Stomach (tissue), 19 donors: ENCODE measurements at places on chromosomes 1 and 21. TPM values are rescaled to one million over a fixed set of nuclear protein-coding genes. Genes with fewer than 3 reads are reported as not detected.

VSIG8 gene
- polyA plus RNA-seq: 0.30 TPM

TNFAIP8L2 gene
- polyA plus RNA-seq: 3.2 TPM

SLC9A1 gene
- 27.6 TPM for polyA plus RNA-seq

TENT5C gene
- 6.0 TPM for polyA plus RNA-seq

SUSD4 gene
- 35.6 TPM for polyA plus RNA-seq

FCGR2B gene
- 2.0 TPM for polyA plus RNA-seq

CRNN gene
- not detected for polyA plus RNA-seq

ETNK2 gene
- polyA plus RNA-seq: 8.1 TPM

PDC gene
- polyA plus RNA-seq: not detected

GREM2 gene
- polyA plus RNA-seq: 2.0 TPM

SERINC2 gene
- 55.6 TPM for polyA plus RNA-seq

PDZK1IP1 gene
- polyA plus RNA-seq: 163 TPM

TRIM46 gene
- 0.61 TPM for polyA plus RNA-seq

CD101 gene
- 1.4 TPM for polyA plus RNA-seq

LRRN2 gene
- polyA plus RNA-seq: not detected

PADI1 gene
- polyA plus RNA-seq: not detected

C1orf226 gene
- 3.7 TPM for polyA plus RNA-seq

PROK1 gene
- polyA plus RNA-seq: not detected

CSF3R gene
- polyA plus RNA-seq: 5.8 TPM

EFNA3 gene
- polyA plus RNA-seq: 1.5 TPM

SLC2A1 gene
- polyA plus RNA-seq: 39.8 TPM

ZNF695 gene
- polyA plus RNA-seq: not detected

PGBD5 gene
- 0.31 TPM for polyA plus RNA-seq

TFF3 gene
- polyA plus RNA-seq: 26.8 TPM

ANKRD65 gene
- 8.7 TPM for polyA plus RNA-seq

NCF2 gene
- polyA plus RNA-seq: 3.1 TPM

LAPTM5 gene
- polyA plus RNA-seq: 33.1 TPM

S100A14 gene
- polyA plus RNA-seq: 244 TPM

OR10Z1 gene
- not detected for polyA plus RNA-seq

RBM11 gene
- 1.5 TPM for polyA plus RNA-seq

KPRP gene
- 0.30 TPM for polyA plus RNA-seq

SDCCAG8 gene
- polyA plus RNA-seq: 16.3 TPM

CTSE gene
- 40.2 TPM for polyA plus RNA-seq

SLFNL1 gene
- polyA plus RNA-seq: not detected

FAM43B gene
- polyA plus RNA-seq: 0.25 TPM

ADAR gene
- 31.3 TPM for polyA plus RNA-seq

MTF1 gene
- polyA plus RNA-seq: 3.1 TPM

NEK2 gene
- polyA plus RNA-seq: 2.2 TPM

PLA2G2F gene
- polyA plus RNA-seq: not detected

TFAP2E gene
- polyA plus RNA-seq: not detected

SLAMF9 gene
- not detected for polyA plus RNA-seq

ATP1A4 gene
- polyA plus RNA-seq: not detected

OR2T11 gene
- polyA plus RNA-seq: not detected

F13B gene
- polyA plus RNA-seq: not detected

C1orf116 gene
- polyA plus RNA-seq: 50.4 TPM

FCRL4 gene
- not detected for polyA plus RNA-seq

FYB2 gene
- polyA plus RNA-seq: 0.31 TPM
